Activated naive CD4-positive, alpha-beta T cell treated with anti-CD3 and anti-CD28 coated beads, Interleukin-2, amount 50 U/mL, for 72 hours (primary cell): ENCODE measurements at places on chromosomes 3 and 15.

DNA sequence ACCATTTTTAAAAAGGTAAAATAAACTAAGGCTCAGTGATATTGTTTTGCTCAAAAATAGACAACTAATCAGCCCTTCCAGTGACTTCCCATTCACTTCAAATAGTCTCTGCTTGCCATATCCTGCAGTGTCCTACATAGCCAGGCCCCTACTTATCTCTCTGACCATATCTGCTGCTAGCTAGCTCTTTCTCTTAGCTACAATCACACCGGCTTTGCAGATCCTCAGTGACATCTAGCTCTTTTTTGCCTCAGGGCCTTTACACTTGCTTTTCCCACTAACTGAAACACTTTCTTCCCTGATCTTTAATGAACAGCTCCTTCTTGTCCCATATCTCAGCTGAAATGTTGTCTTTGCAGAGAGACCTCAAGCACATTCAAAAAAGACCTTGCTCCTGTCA is 161.3 kb downstream of the IL5RA start:
- no peak for DNase-seq

GRCh38 chr15:77028451-77029165 is 33.7 kb downstream of the PSTPIP1 start:
- peak; percentile 44 for DNase-seq

GRCh38 chr3:46905661-46906451 is 28.3 kb downstream of the PTH1R start:
- no peak for DNase-seq

- no peak for DNase-seq
Observed at GRCh38 chr15:58760385-58761009, 10.6 kb upstream of the MINDY2 start.

- peak; percentile 84 for DNase-seq
Observed at GRCh38 chr3:137013951-137014688, 56.3 kb downstream of the IL20RB start.

DNA sequence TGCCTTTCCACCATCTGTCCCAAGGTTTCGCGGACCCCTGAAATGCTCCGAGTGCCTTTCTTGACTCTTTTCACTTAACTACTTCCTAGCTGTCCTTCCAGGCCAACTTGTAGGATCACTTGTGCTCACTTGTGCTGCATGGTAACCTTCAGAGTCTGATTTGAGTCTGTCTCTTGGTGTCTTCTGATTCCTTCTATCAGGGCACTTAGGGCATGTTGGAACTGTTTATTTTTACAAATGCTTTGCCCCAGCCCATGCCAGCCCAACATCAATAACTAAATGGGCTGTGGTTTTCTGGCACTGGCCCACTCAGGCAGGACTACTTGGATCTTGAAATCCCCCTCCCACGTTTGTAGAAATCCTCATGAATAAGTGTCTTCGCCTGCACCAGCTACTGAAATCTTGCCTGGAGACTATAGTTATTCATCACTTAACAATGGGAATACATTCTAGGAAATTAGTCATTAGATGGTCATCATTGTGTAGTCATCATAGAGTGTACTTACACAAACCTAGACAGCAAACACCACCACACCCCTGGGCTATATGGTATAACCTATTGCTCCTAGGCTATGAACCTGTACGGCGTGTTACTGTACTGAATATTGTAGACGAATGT is 123.1 kb upstream of the STRIT1 start:
- no peak for DNase-seq
